Calu3 (cell line): ENCODE measurements at places on chromosomes 13 and 19.

- peaks cover 10% of the 10 kb centered on the region for H3K4me1 ChIP-seq
- no peak overlapping the region for H3K27ac ChIP-seq
- H3K36me3 ChIP-seq = no peaks in the 10 kb centered on the region
- H3K4me3 ChIP-seq = no peak overlapping the region
- peak; percentile 74 for DNase-seq
- H3K27me3 ChIP-seq = no peaks in the 10 kb centered on the region
Observed at GRCh38 chr19:28878862-28879566, 333.9 kb downstream of the UQCRFS1 start.

GRCh38 chr19:13817615-13818371, 22.6 kb downstream of the ZSWIM4 start:
- DNase-seq = no peak
- no peaks in the 10 kb centered on the region for H3K4me1 ChIP-seq
- H3K36me3 ChIP-seq = peaks cover 56% of the 10 kb centered on the region
- no peak overlapping the region for H3K4me3 ChIP-seq
- H3K27ac ChIP-seq = no peak overlapping the region

DNA sequence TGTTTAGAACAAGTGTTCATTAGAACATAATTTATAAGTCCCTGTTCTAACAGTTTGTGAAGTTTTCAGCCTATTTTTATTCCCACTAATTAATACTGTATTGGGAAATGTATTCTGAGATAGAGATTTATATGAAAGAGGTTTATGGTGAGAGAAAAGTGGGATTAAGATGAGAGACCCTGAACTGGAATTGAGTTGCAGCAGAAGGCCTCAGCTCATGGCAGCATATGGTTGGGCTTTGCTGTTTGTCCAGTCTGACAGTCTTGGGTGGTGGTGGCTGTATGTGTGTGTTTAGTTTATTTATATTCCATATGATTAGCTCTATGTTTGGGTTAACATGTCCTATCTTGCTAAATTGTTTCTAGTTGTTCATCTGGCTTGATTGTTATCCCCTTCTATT, 575.1 kb downstream of the SLITRK5 start:
- DNase-seq = no peak
- no peaks in the 10 kb centered on the region for H3K36me3 ChIP-seq
- H3K27me3 ChIP-seq = no peaks in the 10 kb centered on the region
- no peak overlapping the region for H3K4me3 ChIP-seq
- no peaks in the 10 kb centered on the region for H3K4me1 ChIP-seq
- no peak overlapping the region for H3K27ac ChIP-seq

- no peak for DNase-seq
- H3K27me3 ChIP-seq = no peaks in the 10 kb centered on the region
- no peak overlapping the region for H3K27ac ChIP-seq
- H3K4me3 ChIP-seq = peak overlapping the region; percentile 81
- H3K4me1 ChIP-seq = no peaks in the 10 kb centered on the region
Observed at GRCh38 chr19:17554968-17555479, 425 bp upstream of the COLGALT1 start.

DNA sequence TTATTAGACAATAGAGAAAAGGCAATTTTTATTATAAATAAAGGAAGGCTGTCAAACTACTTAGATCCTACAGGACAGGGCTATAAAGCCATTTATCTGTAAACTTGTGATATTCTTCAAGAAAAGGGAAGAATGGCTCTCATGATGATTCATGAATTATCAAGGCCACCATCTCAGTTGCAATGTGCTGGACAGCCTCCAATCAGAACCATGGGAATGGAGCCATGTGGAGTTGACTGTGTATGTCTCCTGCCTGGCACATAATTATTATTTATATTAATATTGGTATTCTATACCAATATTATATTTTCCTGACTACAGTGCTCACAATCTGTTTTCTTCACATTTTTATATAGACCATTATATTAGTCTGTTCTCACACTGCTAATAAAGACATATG, 560.5 kb upstream of the MIR17HG start:
- H3K27me3 ChIP-seq = no peaks in the 10 kb centered on the region
- no peaks in the 10 kb centered on the region for H3K4me1 ChIP-seq
- H3K36me3 ChIP-seq = no peaks in the 10 kb centered on the region
- DNase-seq = no peak
- no peak overlapping the region for H3K27ac ChIP-seq

DNA sequence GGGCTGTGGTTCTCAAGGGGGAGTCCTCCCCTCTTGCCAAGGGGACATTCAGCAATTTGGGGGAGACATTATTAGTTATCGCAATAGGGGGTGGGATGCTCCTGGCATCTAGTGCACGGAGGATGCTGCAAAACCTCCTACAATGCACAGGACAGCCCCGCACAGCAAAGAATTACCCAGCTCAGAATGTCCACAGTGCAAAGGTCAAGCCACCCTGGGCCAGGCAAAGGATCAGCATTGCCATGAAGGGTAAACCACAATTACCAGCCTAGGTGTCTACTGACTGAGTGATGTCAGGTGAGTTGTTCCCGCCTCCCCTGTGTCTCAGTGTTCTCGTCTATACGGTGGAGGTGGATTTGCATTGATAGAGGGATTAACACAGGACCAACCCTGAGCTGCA, 2.4 kb upstream of the METTL21C start:
- H3K4me3 ChIP-seq = no peak overlapping the region
- peaks cover 14% of the 10 kb centered on the region for H3K27me3 ChIP-seq
- H3K36me3 ChIP-seq = no peaks in the 10 kb centered on the region
- no peak overlapping the region for H3K27ac ChIP-seq
